BJ (cell line): ENCODE measurements at places on chromosomes 5 and 9. TPM values are rescaled to one million over a fixed set of nuclear protein-coding genes. Genes with fewer than 3 reads are reported as not detected.

DNA sequence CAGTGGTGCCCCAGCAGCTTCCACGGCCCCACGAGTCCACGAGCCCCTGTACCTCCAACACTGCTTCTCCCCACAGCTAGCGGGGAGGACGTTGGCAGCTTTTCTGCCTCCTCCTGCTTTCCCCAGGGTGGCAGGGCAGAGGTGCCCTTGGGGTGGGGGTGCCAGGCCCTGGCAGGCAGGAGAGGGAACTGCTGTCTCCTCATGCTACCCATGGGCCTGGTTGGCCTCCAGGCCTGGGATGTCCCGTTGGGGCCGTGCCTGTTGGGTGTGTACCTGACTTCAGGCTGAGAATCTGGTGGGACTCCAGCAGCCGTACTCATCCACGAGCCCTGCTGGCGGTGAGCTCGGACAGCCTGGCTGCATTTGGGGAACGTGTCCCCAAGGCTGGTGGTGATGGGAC is 27.3 kb downstream of the RXRA start:
- DNase-seq: no peak

Gene HK3
- not detected in 2 replicates for polyA plus RNA-seq

DNA sequence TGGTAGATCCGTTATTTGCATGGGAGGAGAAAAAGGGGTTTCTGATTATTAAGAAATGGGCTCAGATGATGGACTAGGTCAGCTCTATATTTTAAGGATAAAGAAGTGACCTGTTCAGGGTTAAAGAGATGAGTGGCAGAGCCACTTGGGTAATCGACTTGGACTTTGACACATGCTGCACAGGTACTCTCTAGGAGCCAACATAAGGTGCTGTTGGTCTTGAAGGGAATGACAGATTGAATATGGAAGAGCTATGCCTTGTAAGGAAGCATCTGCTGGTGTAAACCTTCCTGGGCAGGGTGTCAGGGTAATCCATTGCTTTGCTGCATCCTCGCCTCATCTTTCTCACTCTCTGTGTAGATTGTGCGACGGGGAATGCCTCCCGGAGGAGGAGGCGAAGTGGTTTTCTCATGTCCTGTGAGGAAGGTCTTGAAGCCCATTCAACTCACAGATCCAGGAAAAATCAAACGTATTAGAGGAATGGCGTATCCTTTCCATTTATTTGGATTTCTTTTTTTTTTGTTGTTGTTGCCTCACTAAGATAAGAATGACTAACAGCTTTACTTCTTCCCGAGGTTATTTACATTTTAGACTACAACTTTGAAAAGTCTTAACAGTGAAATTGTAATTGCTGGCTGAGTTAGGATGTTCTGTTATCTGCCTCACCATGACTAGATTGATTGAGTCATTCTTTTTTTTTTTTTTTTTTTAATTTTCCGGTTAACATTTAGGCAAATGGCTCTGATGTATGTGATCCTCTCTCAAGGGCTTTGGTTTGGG is 41.2 kb downstream of the RCL1 start:
- DNase-seq: no peak

DNA sequence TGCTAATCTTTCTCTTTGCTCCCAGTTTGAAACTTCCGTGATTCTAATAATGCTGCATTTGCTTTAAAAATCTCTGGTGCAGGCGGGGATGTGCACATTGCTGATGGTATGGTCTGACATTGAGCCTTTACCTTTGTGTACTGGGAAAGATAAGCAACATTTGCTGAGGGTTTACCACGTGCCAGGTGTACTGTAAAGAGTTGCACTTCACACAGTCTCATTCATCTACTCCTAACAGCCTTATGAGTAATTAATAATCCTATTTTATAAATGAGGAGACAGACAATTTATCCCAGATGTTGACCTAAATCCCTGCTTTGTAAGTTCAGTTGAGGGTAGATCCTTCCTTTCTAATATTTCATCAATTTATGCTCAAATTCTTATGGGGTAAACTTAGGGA is 726 bp upstream of the ADGRV1 start:
- no peak for DNase-seq

Gene SLC6A19
- polyA plus RNA-seq: not detected in 2 replicates

Gene PIP5KL1
- polyA plus RNA-seq: 1.9 and 2.3 TPM in 2 replicates

Gene SARDH
- polyA plus RNA-seq: 0.12 and 0.53 TPM in 2 replicates

GRCh38 chr5:54180630-54181031 is 129.7 kb downstream of the ARL15 start:
- DNase-seq: peak; percentile 40

DNA sequence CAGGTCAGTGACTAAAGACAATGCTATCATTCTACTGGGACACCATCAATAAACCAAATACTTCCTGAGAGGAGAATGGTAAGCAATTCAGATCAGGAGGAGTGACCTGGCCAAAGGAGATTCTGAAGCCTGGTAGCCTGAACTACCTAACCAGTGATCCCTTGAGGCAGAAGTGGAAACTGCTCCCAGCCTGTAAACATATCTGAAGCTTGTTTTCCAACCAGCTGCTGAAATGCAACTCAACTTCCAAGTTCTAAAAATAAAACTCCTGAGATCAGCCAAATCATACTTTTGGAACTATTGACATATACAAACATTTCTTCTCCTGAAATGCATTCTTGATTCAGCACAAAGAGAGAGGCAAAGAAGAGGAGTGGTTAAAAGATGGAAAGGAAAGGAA is 204.1 kb downstream of the EBF1 start:
- no peak for DNase-seq

Gene CER1
- polyA plus RNA-seq: not detected in 2 replicates

GRCh38 chr5:136246632-136247031 is 53.7 kb upstream of the SMIM32 start:
- no peak for DNase-seq

- no peak for DNase-seq
Observed at GRCh38 chr5:91591076-91591475, 208.0 kb upstream of the ARRDC3 start.

- DNase-seq: peak; percentile 26
Observed at GRCh38 chr9:108443019-108443633, 412.7 kb downstream of the ACTL7B start.

GRCh38 chr5:174340226-174340625 is 294.7 kb downstream of the NSG2 start:
- DNase-seq: no peak

DNA sequence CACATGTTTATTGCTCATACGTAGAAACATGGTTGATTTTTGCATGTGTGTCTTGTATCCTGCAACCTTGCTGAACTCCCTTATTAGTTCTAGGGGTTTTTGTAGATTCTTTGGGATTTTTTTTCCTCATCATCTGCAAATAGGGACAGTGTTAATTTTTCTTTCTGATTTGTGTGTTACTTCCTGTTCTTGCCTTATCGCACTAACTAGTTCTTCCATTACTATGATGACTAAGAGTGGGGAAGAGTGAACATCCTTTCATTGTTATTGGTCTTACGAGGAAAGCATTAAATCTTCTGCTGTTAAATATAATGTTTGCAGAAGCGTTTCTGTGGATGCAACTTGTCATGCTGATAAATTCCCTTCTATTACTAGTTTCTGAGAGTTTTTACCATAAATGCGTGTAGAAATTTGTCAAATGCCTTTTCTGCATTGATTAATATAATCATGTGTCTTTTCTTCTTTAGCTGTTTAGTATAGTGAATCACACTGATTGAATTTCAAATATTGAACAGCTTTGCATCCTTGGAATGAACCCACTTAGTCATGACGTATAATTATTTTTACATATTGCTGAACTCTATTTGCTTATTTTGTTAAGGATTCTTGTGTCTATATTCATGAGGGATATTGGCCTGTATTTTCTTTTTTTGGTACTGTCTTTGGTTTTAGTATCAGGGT is 32.1 kb upstream of the RNF130 start:
- no peak for DNase-seq

- no peak for DNase-seq
Observed at GRCh38 chr5:5418006-5418405, 4.5 kb upstream of the ICE1 start.

- DNase-seq: no peak
Observed at GRCh38 chr9:2560180-2560579, 61.4 kb upstream of the VLDLR start.

Gene FRMD3
- 0.10 and 0.15 TPM in 2 replicates for polyA plus RNA-seq

DNA sequence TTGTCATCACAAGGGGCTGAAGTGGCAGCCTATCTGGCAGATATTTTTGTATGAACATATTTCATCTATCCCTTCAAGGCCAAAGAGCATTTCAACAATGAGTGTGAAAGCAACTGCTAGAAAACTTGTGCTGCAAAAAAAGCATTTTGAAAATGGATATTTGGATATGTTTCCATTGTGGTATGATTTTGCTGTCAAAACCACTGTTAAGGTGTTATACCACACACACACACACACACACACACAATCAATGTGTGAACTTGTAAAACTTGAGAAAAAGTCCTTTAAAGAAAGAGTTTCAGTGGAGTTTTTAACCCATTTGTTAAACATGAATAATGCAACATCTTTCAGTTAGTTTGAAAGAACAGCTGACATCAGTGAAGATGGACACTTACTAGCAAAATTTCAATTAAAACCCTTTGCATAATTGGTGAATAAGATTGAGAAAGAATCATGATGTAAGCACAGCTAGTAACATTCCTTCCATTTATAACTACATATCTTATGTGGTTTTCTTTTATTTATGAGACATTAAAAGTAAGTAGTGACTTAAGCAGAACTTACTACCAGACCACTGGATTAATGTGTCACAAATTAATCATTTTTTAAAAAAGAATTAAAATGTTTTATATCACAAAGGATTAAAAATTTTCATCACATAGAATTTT is 182.6 kb upstream of the GNA14 start:
- no peak for DNase-seq

DNA sequence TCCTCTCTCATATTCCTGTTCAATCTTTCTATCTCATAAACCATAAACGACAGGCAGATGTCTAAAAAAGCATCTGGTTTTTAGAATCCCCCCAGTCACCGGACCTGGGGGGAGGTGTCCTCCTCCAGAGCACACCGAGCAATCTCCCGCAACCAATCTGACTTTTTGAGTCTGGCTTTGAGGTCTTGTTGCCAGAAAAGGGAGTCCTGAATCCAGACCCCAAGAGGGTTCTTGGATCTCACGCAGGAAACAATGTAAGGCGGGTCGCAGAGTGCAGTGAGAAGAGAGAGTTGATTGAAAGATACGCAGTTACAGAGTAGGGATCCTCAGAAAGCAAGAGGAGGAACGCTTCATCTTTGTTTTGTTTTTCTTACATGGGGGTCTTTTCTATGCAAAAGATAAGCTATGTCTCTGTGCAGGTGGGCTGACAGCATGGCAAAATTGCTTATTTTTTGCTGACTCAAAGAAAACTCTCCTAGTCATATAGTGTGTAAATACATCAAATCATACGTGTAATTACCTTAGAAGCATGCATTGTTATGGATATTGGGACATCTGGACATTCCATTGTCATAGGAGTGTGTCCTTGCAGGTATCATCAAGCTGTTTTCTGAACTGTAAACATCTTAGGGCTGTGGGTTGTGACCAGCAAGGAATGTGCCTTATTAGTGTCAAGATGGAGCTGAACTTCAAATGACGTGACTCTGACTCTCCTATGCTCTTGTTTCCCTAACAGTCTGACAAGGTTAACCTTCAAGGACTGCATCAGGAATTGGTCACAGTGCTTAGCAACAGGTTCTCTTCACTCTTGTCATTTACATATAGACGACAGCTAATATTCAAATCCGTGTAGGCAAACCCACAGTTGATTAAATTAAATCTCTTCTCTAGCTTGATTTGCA is 159.3 kb upstream of the DAPK1 start:
- DNase-seq: no peak

- DNase-seq: no peak
Observed at GRCh38 chr5:153780876-153781705, 257.6 kb downstream of the FAM114A2 start.

- no peak for DNase-seq
Observed at GRCh38 chr9:110810262-110810976, 141.8 kb downstream of the MUSK start.

Gene NME5
- polyA plus RNA-seq: 0.31 and 1.3 TPM in 2 replicates

Gene ZFP62
- polyA plus RNA-seq: 5.4 and 9.3 TPM in 2 replicates

- DNase-seq: no peak
Observed at GRCh38 chr5:154514331-154514730, 36.3 kb upstream of the HAND1 start.

DNA sequence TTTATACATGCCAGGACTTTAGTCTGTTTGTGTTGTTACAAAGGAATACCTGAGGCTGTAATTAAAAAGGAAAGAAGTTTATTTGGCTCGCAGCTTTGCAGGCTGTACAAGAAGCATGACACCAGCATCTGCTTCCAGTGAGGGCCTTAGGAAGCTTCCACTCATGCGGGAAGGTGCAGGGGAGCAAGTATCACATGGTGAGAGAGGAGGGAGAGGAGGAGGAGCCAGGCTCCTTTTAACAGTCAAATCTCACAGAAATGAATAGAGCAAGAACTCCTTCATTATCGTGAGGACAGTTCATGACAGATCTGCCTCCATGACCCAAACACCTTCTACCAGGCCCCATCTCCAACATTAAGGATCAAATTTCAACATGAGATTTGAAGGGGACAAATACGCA is 18.7 kb upstream of the C5orf46 start:
- no peak for DNase-seq

- no peak for DNase-seq
Observed at GRCh38 chr9:121499427-121500164, at the start of gene GGTA1. GGTA1 (minus strand) TSS chr9:121499844; CDS start chr9:121467922, 31,922 bp downstream.

DNA sequence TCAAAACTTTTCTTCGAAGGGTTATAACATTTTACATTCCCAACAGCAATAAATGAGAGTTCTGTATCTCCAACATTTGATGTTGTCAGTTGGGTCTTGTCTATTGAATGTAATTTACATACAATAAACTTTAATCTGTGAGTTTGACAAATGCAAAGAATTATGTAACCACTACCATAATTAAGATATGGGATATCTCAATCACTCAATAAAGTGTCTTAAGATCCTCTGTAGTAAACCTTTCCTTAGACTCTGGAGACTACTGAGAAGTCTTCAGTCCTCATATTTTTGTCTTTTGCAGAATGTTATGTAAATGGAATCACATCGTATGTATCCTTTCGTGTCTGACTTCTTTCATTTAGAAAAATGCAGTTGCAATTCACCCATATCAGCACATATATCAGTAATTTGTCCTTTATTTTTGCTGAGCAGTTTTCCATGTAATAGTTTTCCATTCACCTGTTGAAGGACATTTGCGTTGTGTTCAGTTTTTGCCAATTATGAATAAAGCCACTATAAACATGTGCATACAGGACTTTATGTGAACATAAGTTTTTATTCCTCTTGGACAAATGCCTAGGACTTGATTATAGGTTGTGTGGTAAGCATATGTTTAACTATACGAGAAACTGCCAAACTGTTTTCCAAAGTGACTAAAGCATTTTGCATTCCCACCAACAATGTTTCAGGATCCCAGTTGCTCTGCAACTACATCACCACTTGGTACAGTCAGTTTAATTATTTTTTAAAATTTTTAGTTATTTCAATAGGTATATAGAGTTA is 784.6 kb upstream of the ZNF608 start:
- no peak for DNase-seq

Gene LHX3
- not detected in 2 replicates for polyA plus RNA-seq

Gene WDR31
- 1.6 and 2.0 TPM in 2 replicates for polyA plus RNA-seq
